ENCODE measurements at places on chromosomes 3 and 15. TPM values are rescaled to one million over a fixed set of nuclear protein-coding genes. Genes with fewer than 3 reads are reported as not detected.

- no peak overlapping the region for H3K4me3 ChIP-seq
- no peaks in the 10 kb centered on the region for H3K27me3 ChIP-seq
- DNase-seq = peak; percentile 89
Observed at GRCh38 chr3:14371573-14372474, 30.6 kb upstream of the SLC6A6 start.

GRCh38 chr15:69780374-69780773, 317.3 kb downstream of the TLE3 start:
- H3K36me3 ChIP-seq = no peaks in the 10 kb centered on the region
- no peaks in the 10 kb centered on the region for H3K4me1 ChIP-seq
- peak; percentile 41 for DNase-seq
- H3K4me3 ChIP-seq = no peak overlapping the region
- H3K27ac ChIP-seq = no peak overlapping the region

- H3K27ac ChIP-seq = no peak overlapping the region
- no peak overlapping the region for H3K4me3 ChIP-seq
- DNase-seq = no peak
- H3K27me3 ChIP-seq = no peaks in the 10 kb centered on the region
- H3K36me3 ChIP-seq = no peaks in the 10 kb centered on the region
- H3K4me1 ChIP-seq = no peaks in the 10 kb centered on the region
Observed at GRCh38 chr15:50854601-50855490, 53.6 kb upstream of the AP4E1 start.

GRCh38 chr3:69881051-69881450, 118.5 kb upstream of the SAMMSON start:
- H3K27ac ChIP-seq = no peak overlapping the region
- no peaks in the 10 kb centered on the region for H3K27me3 ChIP-seq
- peaks cover 56% of the 10 kb centered on the region for H3K4me1 ChIP-seq
- peaks cover 4% of the 10 kb centered on the region for H3K36me3 ChIP-seq
- H3K4me3 ChIP-seq = no peak overlapping the region

- H3K36me3 ChIP-seq = no peaks in the 10 kb centered on the region
- no peak overlapping the region for H3K4me3 ChIP-seq
- no peaks in the 10 kb centered on the region for H3K4me1 ChIP-seq
- DNase-seq = no peak
- no peaks in the 10 kb centered on the region for H3K27me3 ChIP-seq
Observed at GRCh38 chr3:119695480-119695879, 7.3 kb upstream of the CFAP91 start.

- no peaks in the 10 kb centered on the region for H3K36me3 ChIP-seq
- no peak overlapping the region for H3K27ac ChIP-seq
- peaks cover 6% of the 10 kb centered on the region for H3K4me1 ChIP-seq
- H3K4me3 ChIP-seq = no peak overlapping the region
- DNase-seq = no peak
- H3K27me3 ChIP-seq = no peaks in the 10 kb centered on the region
Observed at GRCh38 chr3:170007031-170007663, 30.6 kb upstream of the GPR160 start.

DNA sequence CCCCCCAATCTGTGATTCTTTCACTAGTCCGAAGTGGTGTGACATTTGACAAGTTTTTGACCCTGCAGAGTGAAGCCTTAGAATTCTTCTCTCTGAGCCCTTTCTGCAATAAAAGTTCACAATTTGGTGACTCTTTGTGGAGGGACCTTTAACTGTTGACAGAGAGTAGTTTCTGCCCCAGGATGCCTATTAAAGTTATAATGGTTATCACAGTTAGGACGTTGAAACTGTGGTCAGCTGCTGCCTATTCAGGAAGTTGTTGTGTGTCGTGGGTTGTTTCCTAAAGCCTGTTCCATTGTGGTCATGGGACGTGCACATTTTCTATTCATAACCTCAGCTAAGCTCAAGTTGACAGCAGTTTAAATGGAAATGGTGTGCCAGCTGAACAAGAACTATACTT, 274.5 kb downstream of the NEK10 start:
- H3K36me3 ChIP-seq = no peaks in the 10 kb centered on the region
- H3K4me3 ChIP-seq = no peak overlapping the region
- no peaks in the 10 kb centered on the region for H3K27me3 ChIP-seq
- no peak overlapping the region for H3K27ac ChIP-seq
- H3K4me1 ChIP-seq = peaks cover 16% of the 10 kb centered on the region

DNA sequence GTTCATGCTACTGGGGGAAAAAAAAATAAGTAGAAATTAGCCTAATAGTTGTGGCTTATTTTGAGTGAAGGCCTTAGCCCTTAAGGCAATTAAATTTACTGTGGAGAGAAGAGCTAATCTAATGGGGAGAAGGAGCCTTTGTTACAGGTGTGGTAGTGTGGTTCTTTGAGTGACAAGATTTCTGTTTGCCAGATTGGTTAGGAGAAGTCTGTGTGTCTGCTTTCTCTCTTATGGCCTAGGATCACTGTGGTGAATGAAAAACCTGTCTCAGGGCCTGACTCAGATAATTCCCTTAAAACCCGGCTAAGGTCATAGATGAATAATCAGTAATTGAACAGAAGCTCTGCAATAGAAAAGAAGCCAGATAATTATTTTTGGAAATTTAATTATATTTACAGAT, 27.0 kb downstream of the OPA1 start:
- no peak for DNase-seq
- H3K4me1 ChIP-seq = no peaks in the 10 kb centered on the region
- peaks cover 19% of the 10 kb centered on the region for H3K36me3 ChIP-seq
- no peak overlapping the region for H3K27ac ChIP-seq

GRCh38 chr3:40242638-40243037, 66.9 kb upstream of the EIF1B start:
- no peak for DNase-seq
- H3K27me3 ChIP-seq = no peaks in the 10 kb centered on the region
- peaks cover 10% of the 10 kb centered on the region for H3K36me3 ChIP-seq

DNA sequence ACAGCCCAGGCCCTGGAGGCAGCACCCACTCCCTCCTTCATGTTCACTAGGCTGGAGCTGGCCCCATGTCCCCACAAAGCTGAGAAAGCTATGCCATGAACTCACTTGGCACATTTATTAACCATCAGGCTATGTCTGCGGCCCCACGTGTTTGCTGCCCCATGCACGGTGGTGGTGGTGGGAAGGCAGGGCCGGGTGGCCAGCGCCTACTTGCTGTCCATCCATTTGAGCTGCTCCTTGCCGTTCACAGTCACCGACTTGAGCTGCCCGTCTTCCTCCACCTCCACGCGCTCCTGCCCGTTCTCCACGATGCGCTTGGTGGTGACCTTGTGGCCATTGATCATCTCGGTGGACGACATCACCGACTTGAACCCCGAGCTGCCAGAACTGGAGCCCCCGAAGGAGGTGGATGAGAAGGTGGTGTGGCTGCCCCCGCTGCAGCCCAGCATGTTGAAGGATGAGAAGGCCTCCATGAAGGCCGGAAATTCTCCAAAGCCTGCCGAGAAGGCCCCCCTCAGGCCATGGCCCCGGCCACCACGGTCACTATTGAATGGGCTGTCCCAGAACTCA, 4.3 kb downstream of the DNAJB8 start:
- no peaks in the 10 kb centered on the region for H3K4me1 ChIP-seq
- no peaks in the 10 kb centered on the region for H3K36me3 ChIP-seq
- DNase-seq = no peak
- H3K4me3 ChIP-seq = no peak overlapping the region
- H3K27me3 ChIP-seq = no peaks in the 10 kb centered on the region

DNA sequence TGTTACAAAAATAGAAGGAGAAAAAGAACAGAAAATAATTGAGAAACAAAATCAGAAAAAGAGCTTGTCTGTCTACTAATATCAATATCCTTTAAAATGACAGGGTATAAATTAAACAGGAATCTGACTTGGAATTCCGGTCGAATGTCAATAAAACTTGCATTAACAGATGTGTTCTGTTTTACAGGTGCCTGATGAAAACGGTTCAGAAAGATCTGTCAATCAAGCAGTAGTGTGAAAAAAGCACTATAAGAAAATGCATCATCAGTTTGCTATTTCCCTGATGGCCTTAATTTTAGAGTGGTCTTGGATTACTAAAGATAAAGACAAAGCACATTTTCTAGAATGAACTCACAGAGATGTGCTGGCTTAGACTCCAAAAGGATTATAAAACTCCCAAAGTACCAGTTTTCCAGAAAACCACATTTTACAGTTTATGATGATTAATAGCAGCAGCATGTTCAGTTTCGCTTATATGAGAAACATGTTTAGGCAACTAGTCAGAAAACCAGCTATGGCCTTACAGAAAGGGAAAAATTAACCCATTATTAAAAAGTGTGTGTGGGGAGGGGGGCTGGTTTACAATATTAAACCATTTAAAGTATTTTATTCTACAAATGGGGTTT, 8.2 kb upstream of the C3orf38 start:
- H3K27me3 ChIP-seq = no peaks in the 10 kb centered on the region
- peaks cover 25% of the 10 kb centered on the region for H3K36me3 ChIP-seq

DNA sequence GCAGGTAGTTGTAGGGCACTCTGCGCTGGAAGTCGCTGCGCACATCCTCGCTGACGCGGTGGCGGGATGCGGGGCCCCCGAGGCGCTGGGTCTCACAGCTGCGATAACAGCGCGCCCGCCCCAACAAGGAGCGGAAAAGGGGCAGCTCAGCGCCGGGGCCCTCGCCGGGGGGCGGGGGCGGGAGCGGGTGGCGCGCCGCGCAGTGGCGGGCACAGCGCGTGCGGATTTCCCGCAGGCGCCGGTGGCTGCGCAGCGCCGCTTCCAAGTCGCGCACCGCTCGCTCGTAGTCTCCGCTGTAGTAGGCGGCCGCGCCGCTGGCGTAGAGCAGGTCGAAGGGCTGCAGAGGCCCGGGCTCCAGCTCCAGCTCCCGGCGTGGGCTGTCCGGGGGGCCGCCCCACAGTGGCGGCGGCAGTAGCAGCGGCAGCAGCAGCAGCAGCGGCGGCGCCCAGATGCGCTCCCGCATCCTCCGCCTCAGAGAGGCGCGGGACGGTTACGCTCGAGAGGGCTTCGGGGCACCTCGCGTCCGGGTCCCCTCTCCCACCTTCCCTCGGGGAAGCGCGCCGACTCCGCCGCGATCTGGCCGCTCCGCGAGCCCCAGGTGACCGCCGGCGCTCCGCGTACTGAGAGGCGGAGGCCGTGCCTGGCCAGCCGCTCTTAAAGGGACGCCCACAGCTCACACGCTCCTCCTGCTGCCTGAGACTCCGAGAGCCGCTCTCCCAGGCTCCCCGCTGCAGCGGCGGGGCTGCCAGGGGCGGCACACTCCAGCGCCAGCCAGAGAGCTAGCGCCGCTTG, at the start of gene P3H2:
Gene P3H2 (minus strand): TSS at position 629 of the 792 bp plus-strand sequence. CDS start 166 bp downstream, at position 463.
- no peaks in the 10 kb centered on the region for H3K27me3 ChIP-seq
- peak; percentile 84 for DNase-seq
- no peaks in the 10 kb centered on the region for H3K36me3 ChIP-seq
- H3K27ac ChIP-seq = peak within 1 kb of the TSS; percentile 78
- peaks cover 39% of the 10 kb centered on the region for H3K4me1 ChIP-seq
- peak within 1 kb of the TSS; percentile 74 for H3K4me3 ChIP-seq

DNA sequence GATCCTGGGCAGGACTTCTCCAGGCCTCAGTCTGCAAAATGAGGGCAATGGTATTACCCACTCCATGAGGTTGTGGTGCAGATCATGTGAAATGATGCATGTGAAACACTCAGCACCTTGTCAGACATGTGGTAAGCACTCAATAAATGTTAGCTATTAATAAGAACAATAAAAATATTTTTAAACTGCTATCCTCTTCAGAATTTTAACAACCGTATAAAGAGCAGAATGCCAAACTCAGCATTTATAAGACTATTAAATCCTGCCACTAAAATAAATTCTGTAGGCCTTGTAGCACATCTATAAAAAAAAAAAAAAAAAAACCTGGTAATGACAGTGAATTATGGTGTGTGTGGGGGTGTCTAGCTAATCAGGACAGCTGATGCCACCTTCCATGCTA, 213.9 kb upstream of the UMPS start:
- H3K4me3 ChIP-seq = no peak overlapping the region
- no peak for DNase-seq
- H3K4me1 ChIP-seq = peaks cover 3% of the 10 kb centered on the region
- H3K36me3 ChIP-seq = no peaks in the 10 kb centered on the region
- no peak overlapping the region for H3K27ac ChIP-seq

DNA sequence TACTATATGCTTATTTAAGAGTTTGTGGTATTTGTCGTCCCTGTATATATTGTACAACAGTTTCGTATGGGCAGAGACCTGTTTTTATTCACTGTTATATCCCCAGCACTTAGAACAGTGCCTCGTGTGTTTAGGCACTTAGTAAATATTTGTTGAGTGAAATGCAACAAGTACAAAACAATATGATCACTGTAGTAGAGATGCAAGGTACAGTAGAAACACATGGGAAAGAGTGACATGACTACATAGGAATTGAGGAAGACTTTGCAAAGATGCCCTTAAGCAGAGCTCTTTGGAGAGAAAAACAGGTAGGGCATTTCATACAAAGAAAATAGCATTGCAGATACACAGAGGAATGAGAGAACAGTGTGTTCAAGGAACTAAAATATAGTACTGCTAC, 18.3 kb downstream of the RASA2 start:
- no peak overlapping the region for H3K4me3 ChIP-seq
- H3K36me3 ChIP-seq = no peaks in the 10 kb centered on the region
- DNase-seq = no peak
- no peak overlapping the region for H3K27ac ChIP-seq

DNA sequence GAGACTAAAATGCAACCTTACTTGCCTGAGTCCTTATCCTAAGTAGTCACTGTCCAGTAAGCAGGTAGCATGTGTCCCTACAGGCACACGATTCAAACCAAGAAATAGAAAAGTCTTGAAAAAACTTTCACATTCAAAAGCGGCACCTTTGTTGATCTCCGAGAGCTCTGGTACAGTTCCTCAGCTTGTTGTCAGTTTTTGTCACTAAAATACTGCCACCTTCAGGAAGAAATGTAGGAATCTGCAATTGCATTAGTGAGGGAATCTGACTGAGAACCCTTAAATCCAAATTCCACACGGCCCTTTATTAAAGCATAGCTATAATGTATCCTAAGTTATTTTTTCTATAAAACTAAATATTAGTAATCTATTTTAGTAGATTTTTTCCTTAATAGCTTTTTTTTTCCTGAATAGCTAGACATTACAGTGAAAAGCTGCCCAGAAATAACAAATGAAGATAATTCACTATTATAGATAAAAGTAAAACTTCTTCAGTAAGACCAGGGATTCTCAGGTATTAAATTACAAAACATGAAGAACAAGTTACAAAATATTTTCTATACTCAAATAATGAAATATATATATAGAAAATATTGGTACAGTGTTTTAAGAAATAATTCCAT, 44.0 kb downstream of the CCDC54 start:
- no peaks in the 10 kb centered on the region for H3K4me1 ChIP-seq
- peak; percentile 81 for DNase-seq
- H3K4me3 ChIP-seq = no peak overlapping the region
- H3K27ac ChIP-seq = no peak overlapping the region
- no peaks in the 10 kb centered on the region for H3K36me3 ChIP-seq

HEG1 gene
- 56.9 TPM for total RNA-seq

IL16 gene
- total RNA-seq = 13.3 TPM

ARMC8 gene
- 24.3 TPM for total RNA-seq
